Type B pancreatic cell (in vitro differentiated cells): ENCODE measurements at places on chromosomes 3 and 15.

DNA sequence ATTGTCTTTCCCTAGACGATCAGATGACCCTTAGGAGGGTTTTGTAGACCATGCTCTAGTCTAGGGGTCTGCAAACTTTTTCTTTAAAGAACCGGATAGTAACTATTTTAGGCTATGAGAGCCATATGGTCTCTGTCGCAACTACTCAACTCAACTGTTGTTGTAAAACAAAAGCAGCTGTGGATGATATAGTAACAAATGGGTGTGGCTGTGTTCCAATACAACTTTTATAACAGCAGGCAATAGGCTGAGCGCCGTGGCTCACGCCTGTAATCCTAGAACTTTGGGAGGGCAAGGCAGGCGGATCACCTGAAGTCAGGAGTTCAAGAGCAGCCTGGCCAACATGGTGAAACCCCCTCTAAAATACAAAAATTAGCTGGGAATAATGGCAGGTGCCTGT lies 6.1 kb upstream of the CMTM6 start:
- H3K4me3 ChIP-seq = no peak overlapping the region
- H3K36me3 ChIP-seq = no peaks in the 10 kb centered on the region

DNA sequence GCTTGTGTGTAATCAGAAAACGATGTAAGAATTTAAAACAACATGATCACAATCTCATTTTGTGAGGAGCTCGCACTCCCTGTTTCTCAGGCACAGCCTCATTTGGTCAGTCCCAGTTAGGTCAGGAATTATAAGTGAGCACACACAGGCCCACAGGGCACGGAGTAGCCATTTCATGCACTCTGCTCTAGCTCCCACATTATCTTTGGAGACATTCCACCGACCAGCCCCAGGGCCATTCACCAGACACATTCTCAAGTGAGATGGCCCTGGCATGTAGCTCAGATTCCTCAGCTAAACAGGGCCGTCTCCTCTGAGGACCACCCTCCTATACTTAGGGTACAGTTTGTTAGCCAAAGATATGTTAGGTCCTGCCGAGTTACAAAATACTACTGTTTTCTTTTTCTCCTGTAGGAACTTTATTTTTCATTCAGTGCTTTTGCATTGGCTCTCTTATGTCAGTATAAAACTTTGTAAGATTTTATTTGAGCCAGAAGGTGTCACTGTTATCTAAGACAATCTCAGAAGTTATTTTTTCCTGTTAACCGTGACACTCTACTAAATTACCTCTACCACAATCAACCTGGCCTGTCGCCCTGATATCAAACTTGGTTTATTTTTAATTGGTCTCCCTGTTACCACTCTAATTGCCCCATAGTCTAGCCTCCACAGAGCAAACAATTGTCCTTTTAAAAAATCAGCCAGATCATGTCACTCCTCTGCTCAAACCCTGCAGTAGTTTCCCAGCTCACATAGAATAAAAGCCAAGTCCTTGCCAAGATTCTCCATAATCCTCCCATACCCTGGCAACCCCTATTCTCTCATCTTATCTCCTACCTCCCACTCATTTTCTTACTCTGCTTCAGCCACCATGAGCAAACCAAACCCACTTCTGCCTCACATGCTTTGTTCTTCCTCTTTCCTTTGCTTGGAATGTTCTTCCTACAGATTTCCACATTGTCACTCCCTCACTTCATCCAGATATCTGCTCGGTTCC lies 105.7 kb downstream of the PPP2R3A start:
- no peak for DNase-seq
- H3K27ac ChIP-seq = peak overlapping the region; percentile 36
- H3K36me3 ChIP-seq = peaks cover 12% of the 10 kb centered on the region
- H3K4me1 ChIP-seq = peaks cover 9% of the 10 kb centered on the region
- no peaks in the 10 kb centered on the region for H3K27me3 ChIP-seq

DNA sequence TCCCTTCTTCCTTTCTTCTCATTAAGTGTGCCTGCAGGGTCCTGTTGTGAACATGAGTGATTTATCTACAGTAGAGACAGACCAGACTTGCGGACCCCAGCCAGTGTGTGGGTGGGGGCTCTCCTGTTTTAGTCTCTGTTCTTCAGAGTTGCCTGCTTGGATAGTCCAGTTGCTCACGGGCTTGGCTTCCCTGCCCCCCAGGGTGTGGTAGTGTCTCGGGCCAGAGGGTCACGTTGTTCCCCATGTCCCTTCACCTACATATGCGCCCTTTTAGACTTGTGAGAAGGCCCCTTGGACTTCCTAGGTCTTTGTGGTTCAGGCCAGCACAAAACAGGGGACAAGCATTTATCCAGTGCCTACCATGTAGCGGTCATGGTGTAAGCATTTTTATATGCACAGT lies 85.8 kb downstream of the AAGAB start:
- DNase-seq = no peak
- no peaks in the 10 kb centered on the region for H3K27me3 ChIP-seq
- peaks cover 53% of the 10 kb centered on the region for H3K36me3 ChIP-seq

DNA sequence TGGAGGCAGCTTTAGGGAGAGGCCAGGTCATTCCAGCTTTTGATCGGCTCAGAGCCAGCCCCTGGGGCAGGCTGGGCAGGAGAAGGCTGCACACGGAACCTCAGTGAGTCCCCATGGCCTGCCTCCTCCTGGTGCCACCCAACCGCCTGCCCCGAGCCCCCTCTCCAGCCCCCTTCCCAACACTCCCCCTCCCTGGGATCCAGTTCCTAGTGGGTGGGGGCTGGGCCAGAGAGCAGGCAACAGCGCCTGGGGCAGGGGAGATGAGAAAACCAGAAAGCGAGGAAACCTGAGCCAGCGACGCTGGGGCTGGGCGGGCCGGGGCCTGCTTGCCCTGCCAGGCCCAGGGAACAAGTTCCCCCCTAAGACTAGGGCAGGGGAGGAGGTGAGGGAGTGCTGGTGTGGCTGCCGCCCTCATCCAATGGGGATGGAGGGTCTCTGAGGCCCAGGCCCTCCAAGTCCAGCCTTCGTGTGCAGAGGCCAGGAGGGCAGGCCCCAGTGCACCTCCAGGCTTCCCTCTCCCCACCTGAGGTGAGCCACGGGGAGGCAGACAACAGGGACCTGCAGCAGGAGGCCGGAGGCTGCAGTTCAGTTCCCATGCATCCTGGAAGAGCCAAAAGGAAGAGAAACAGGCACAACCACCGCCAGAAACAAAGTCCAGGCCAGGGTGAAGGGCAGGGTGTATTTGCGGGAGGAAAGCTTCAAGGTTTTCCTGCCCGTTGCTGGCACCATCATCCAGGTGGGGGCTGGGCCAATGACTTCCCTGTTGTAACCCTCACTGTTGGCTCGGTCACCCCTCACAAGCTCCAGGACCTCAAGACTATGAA lies 4.0 kb upstream of the SEMA3F start:
- DNase-seq = no peak
- peaks cover 46% of the 10 kb centered on the region for H3K4me1 ChIP-seq
- no peaks in the 10 kb centered on the region for H3K36me3 ChIP-seq
- H3K27me3 ChIP-seq = peaks cover 11% of the 10 kb centered on the region
- H3K27ac ChIP-seq = peak overlapping the region; percentile 77
- H3K4me3 ChIP-seq = peak overlapping the region; percentile 76

DNA sequence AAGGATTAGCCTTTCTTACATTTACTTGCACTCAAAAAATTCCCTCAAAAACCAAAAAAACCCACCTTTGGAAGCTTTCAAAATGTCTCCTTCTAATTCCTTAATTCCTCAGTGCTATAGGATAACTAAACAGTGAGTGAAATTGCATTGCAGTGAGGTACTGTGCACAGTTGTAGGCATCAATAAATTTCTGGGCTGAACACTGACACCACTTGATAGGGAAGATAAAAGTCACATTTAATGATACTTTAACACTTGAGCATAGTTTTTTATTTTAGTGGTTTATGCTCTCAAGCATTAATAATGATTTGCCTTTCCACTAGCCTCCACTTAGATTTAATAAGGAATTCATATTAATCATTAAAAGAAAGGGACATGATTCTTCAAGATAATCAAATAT lies 52.3 kb downstream of the MAP2K5 start:
- no peak overlapping the region for H3K4me3 ChIP-seq
- H3K27me3 ChIP-seq = no peaks in the 10 kb centered on the region
- no peak overlapping the region for H3K27ac ChIP-seq
- DNase-seq = no peak
- H3K4me1 ChIP-seq = no peaks in the 10 kb centered on the region

GRCh38 chr3:107894998-107895397 lies 195.8 kb downstream of the CD47 start:
- H3K36me3 ChIP-seq = no peaks in the 10 kb centered on the region
- DNase-seq = no peak
- no peak overlapping the region for H3K4me3 ChIP-seq
- peaks cover 21% of the 10 kb centered on the region for H3K4me1 ChIP-seq
- H3K27ac ChIP-seq = no peak overlapping the region

GRCh38 chr3:53229606-53230005 lies 26.2 kb downstream of the TKT start:
- DNase-seq = no peak
- no peaks in the 10 kb centered on the region for H3K4me1 ChIP-seq
- no peaks in the 10 kb centered on the region for H3K27me3 ChIP-seq
- no peak overlapping the region for H3K4me3 ChIP-seq
- H3K27ac ChIP-seq = no peak overlapping the region
- peaks cover 14% of the 10 kb centered on the region for H3K36me3 ChIP-seq

- no peak overlapping the region for H3K27ac ChIP-seq
- no peak for DNase-seq
- no peak overlapping the region for H3K4me3 ChIP-seq
- H3K36me3 ChIP-seq = no peaks in the 10 kb centered on the region
These were observed 453.9 kb downstream of the SQOR start for GRCh38 chr15:46088486-46089445.

DNA sequence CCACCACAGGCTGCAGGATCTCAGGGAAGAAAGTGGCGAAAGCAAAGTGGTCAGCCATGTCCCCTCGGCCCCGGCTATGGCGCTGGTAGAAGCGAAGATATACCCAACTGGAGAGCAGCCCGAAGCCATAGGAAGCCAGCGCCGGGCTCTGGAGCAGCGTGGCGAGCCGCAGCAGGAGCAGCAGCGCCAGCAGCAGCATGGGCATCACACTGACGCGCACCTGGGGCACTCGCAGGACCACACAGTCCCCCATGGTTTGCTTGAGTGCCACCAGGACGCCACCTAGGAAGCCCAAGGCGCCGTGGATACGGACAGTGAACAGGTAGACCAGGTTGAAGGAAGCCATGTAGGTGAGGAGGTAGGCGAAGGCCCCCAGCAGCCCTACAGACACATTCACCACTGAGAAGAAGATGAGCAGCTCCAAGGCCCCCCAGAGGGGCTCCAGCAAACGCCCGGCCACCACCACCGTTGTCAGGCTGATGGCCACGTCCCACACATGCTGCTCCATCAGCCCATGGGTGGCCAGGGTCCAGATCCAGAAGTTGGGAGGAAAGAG lies 888 bp downstream of the TMEM115 start:
- H3K4me3 ChIP-seq = peak overlapping the region; percentile 98
- H3K27me3 ChIP-seq = no peaks in the 10 kb centered on the region
- peaks cover 26% of the 10 kb centered on the region for H3K4me1 ChIP-seq
- DNase-seq = no peak
- no peaks in the 10 kb centered on the region for H3K36me3 ChIP-seq

GRCh38 chr15:60844511-60845174 lies 365.7 kb upstream of the ICE2 start:
- H3K36me3 ChIP-seq = peaks cover 8% of the 10 kb centered on the region
- H3K27ac ChIP-seq = no peak overlapping the region
- H3K4me3 ChIP-seq = no peak overlapping the region
- peaks cover 8% of the 10 kb centered on the region for H3K4me1 ChIP-seq

DNA sequence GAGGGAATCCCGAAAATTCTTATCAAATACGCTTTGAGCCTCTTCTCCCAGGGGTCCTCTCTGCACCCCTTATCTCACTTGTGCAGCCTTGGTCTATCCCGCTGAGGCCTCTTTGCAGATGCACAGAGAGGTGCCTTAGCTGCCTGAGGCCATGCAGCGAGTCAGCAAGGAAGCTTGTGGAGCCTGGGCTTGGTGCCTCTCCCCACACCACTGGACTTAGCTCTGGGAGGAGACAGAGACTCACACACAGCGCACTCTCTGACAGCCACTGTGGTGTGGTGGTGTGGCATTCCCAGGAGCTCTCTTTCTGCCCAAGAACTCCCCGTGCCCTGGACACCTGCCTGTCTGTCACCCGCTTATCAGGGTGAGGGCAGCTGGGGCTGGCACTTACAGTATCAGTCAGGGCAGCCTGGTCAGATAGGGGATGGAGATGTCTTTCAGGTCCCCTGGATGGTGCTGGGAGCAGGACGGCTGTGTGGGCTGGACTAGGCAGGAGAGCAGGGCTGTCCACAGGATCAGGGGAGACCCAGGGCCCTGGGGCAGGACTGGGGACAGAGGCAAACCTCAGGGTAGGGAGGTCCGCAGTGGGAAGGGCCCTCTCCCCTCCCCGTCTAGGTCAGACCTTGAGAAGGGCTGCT lies 10.2 kb upstream of the LINGO1 start:
- no peak for DNase-seq
- no peaks in the 10 kb centered on the region for H3K4me1 ChIP-seq
- H3K36me3 ChIP-seq = no peaks in the 10 kb centered on the region
- H3K27ac ChIP-seq = no peak overlapping the region
- H3K4me3 ChIP-seq = no peak overlapping the region

- H3K4me3 ChIP-seq = no peak overlapping the region
- peaks cover 3% of the 10 kb centered on the region for H3K27me3 ChIP-seq
- no peak overlapping the region for H3K27ac ChIP-seq
- no peak for DNase-seq
- no peaks in the 10 kb centered on the region for H3K4me1 ChIP-seq
These were observed 26.1 kb upstream of the ZNF280D start for GRCh38 chr15:56759450-56759845.

GRCh38 chr15:66939451-66940023 lies 125.9 kb upstream of the SMAD3 start:
- peaks cover 7% of the 10 kb centered on the region for H3K4me1 ChIP-seq
- H3K27ac ChIP-seq = no peak overlapping the region
- peaks cover 7% of the 10 kb centered on the region for H3K27me3 ChIP-seq
- H3K36me3 ChIP-seq = no peaks in the 10 kb centered on the region
- H3K4me3 ChIP-seq = no peak overlapping the region

GRCh38 chr3:59908701-59909100 lies 858.9 kb upstream of the CFAP20DC start:
- DNase-seq = no peak
- H3K27me3 ChIP-seq = peaks cover 4% of the 10 kb centered on the region
- H3K27ac ChIP-seq = no peak overlapping the region
- H3K36me3 ChIP-seq = peaks cover under 1% of the 10 kb centered on the region
- no peaks in the 10 kb centered on the region for H3K4me1 ChIP-seq

GRCh38 chr3:20528180-20528770 lies 342.3 kb upstream of the SGO1 start:
- H3K27me3 ChIP-seq = no peaks in the 10 kb centered on the region
- no peak overlapping the region for H3K4me3 ChIP-seq
- no peak overlapping the region for H3K27ac ChIP-seq

DNA sequence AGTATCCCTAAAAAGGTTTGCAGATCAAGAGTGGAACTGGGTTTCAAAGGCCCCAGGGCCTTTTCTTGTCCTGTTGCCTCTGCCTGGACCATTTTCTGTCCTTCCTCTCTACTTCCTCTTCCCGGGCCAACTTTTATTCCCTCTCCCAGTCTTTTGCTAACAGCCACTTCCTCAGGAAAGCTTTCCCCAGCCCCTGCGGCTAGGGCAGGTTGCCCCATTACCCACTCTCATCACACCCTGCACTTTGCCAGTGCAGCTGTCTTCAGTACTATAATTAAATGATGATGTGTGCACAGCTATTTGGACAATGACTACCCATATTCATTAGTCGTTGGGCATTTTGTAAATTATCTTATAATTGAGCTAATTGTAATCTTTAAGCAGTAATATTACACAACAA lies 150.5 kb upstream of the THBS1 start:
- no peaks in the 10 kb centered on the region for H3K36me3 ChIP-seq
- no peak for DNase-seq
- H3K27ac ChIP-seq = peak overlapping the region; percentile 46
- H3K27me3 ChIP-seq = peaks cover 6% of the 10 kb centered on the region
- no peak overlapping the region for H3K4me3 ChIP-seq

GRCh38 chr3:62145086-62145757 lies 228.1 kb downstream of the FEZF2 start:
- DNase-seq = no peak
- no peak overlapping the region for H3K27ac ChIP-seq
- H3K4me1 ChIP-seq = peaks cover 24% of the 10 kb centered on the region
- no peaks in the 10 kb centered on the region for H3K27me3 ChIP-seq
- no peak overlapping the region for H3K4me3 ChIP-seq
